ENCODE measurements at places on chromosomes 11 and 22. TPM values are rescaled to one million over a fixed set of nuclear protein-coding genes. Genes with fewer than 3 reads are reported as not detected.

Gene SPI1
- total RNA-seq: not detected

Gene MUC6
- total RNA-seq: not detected

Gene CARD16
- 40.0 TPM for total RNA-seq

Gene MIOX
- not detected for total RNA-seq

Gene EFCAB6
- total RNA-seq: 0.22 TPM

Gene FIBIN
- total RNA-seq: under 0.01 TPM
